LoVo (cell line): ENCODE measurements at places on chromosomes 13 and 19.

- no peak for DNase-seq
Measured at GRCh38 chr13:112055915-112056269, 11.1 kb upstream of the SOX1 start.

- DNase-seq: no peak
Measured at GRCh38 chr13:109426690-109426990, 359.7 kb downstream of the IRS2 start.

GRCh38 chr13:37047032-37047431 lies 12.5 kb downstream of the SUPT20H start:
- no peak for DNase-seq

DNA sequence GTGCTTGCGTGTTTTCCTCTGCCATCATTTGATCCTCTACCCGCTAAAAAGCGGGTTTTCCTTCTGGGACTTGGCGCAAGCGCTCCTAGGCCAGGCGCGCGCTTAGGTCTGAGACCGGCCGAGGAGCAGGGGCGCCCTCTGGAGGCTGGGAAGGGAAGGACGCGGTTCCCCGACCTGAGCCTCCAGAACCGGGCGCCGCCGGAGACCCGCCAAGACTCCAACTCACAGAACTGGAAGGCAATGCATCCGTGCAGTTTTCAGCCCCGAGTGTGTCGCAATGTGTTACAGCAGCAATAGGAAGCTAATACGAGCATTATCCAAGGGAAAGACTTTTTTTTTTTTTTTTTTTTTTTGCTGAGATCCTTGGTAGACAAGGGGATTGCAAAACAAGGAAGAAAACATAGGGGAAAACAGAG lies 190.9 kb downstream of the COL4A1 start:
- no peak for DNase-seq

DNA sequence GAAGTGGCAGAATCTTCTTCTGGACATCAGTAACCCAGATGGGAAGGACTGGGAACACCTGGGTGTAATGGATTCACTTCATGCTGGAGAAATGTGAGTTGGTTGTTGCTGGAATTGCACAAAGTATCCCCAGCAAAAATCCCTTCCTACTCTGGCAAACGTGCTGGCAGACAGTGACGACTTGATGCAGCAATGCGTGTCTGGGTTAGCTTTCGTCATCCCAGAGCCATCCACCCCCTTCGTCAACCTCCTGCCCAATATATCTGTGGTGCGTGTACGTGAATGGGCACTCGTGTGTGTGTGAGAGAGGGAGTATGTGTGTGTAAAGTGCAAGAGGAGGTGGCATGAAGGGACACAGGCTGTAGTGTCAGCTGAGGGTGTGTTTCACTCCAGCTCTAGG lies 70.9 kb downstream of the TM9SF2 start:
- DNase-seq: no peak
